ENCODE measurements at places on chromosomes 4 and X.
A peak's percentile ranks its signal among the peaks of the same experiment; 100 is the strongest.

DNA sequence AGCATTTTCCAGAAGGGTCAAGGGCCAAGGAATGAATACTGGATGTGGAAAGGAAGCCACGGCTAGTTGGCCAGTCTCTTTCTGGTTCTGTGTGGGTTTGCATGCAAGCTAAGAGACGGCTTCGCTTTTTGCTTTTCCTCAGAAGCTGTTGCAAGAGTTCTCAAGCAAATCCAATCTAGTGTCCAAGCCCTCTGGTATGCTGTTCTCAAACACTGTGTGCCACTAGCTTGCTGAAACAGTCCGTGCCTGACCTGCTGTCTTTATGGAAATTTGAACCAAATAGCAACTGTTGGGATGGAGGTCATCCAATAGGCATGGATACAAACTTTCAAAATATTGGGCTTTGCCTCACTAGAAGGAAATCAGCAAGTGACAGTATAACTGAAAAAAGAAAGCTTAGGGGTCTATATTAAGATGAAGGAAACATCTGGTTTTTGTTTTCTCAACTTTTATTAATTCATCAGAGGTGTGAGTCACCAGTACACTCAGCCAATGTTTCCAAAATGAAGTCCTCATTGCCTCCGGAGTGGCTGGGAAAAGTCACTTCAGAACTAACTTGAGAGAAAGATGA is 70.5 kb downstream of the SLC9A6 start:
- DNase-seq = no peak

- no peak for DNase-seq
These were observed 169.9 kb downstream of the CPE start for GRCh38 chr4:165548702-165549101.

- no peak for DNase-seq
These were observed 40.8 kb upstream of the FAT1 start for GRCh38 chr4:186764457-186764856.

DNA sequence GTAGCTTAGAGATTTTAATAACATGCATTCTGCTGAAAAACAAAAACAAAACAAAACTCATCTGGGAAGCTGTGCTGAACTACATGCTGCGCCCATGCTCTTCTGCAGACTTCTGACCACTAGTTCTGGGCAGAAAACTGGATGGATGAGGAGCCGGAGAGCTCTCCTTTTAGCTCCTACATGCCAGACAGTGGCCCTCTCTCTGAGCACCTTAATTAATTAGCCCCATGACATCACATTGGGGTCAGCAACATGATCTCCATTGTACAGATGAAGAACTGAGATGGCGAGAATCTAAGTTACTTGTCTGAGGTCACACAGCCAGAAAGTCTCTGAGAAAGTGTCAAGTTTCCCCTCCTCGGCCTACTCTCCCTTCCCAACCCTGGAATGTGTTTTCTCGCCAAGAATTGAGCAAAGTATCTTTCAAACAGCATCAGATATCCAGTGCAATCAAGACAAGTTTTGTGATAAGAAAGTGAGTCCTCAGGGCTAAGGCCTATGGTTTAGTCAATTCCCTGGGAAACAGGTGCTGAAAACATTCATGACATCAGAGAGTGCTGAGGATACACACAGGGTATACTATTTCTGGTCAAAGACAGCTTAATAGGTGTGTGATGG is 21.6 kb downstream of the SCD5 start:
- no peak for DNase-seq

DNA sequence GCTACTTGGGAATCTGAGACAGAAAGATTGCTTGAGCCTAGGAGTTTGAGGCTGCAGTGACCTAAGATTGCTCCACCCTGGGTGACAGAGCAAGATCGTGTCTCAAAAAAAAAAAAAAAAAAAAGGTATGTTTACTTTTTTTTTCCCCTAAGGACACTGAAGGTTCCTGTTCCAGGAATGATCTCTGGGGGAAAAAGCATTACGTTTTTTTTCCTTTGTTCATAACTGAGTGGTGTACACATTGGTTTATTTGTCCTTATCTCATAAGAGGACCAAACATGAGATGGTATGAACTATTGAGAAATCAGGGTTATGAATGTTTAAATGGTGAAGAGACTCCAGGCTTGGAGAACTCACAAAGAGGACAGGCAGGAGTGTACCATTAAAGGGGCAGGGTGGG is 120.4 kb upstream of the IL1RAPL2 start:
- DNase-seq = no peak

DNA sequence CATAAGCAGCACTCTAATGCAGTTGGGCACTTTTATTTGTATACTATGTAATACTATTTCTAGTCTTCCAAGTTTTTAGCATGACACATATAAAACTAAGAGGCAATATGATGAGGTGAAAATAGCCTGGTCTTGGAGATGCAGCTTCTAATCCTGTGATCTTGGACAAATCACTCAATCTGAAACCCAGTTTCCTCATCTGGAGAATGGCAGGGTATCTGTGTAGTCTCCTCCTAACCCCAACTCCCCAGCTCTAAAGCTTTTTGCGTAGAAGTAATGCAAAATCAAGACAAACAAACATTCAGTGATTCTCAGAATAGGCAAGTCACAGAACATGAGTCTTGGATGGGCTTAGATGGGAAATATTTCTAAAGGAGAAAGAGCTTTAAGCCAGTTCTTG is 36.7 kb upstream of the IL21 start:
- DNase-seq = no peak

- DNase-seq = peak; percentile 3
These were observed 8.3 kb upstream of the ASB5 start for GRCh38 chr4:176277162-176277904.

DNA sequence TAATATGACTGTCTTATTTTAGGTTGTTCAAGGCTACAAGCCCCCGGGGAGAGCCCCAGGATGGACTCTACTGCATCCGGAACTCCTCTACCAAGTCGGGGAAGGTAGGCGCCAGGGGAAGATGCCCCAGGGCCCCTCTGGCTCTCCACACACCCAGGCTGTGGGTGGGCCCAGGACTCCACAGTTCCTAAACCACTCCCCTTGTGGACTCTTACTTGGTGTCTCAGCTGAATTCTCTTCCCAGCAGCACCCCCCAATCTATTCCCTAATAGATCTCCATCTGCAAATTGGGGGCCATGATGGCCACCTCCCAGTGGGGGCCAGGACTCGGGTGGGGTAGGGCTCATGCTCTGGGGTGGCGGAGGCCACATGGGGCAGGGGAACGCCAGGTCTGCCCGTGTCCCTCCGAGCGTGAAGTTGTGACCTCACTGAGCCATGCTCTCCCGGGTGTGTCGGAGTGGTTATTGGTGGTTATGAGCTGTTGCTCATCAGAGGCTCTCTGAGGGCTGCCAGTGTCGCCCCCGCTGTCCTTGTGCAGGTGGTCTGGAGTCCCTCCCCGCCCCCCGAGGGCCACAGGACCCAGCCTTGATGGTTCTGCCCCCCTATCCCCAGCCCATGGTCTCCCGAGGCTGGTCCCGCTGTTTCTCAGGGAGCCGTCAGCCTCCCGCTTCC is 11.2 kb upstream of the ADD1 start:
- no peak for DNase-seq

- no peak for DNase-seq
These were observed 400.6 kb downstream of the IL15 start for GRCh38 chr4:142036795-142037583.

DNA sequence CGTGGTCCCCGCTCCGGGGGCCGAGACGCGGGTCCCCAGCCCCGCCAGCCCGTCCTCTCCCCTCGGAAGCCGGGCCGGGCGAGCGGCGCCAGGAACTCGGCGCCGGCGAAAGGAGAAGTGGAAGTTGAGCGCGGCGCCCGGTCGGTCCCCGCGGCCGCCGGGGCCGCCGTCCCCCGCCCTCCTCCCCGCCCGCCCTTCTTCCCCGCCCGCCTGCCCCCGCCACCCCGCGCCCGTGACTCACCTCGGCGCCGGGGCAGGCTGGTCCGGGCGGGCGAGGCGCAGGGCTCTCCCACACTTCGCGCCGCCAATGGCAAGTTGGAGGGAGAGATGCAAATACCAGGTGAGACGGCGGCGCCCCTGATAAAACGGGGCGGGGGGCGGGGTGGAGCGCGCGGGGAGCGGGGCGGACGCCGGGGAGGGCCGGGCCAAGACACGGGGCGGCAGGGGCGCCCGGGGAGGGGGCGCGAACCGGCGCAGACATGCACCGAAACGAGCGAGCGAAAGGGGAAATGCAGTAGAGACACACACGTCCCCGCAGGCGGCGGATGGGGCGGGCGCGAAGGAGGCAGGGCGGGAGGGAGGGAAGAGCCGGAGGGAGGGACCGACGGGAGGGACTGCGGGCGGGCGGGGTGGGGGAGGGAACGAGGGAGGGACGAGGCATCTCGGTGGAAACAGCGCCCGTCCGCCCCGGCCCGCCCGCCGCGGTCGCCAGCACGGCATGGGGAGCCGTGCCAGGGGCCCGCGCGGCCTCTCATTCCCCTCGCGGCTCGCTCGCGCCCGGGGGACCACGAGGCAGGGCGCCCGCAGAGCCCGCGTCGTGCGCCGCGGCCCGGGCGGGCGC is at the start of gene ELF4:
Gene ELF4, minus strand, starts transcription at position 119 of the 841 bp plus-strand sequence. CDS start 29,167 bp downstream, outside the sequence.
- DNase-seq = peak; percentile 53

DNA sequence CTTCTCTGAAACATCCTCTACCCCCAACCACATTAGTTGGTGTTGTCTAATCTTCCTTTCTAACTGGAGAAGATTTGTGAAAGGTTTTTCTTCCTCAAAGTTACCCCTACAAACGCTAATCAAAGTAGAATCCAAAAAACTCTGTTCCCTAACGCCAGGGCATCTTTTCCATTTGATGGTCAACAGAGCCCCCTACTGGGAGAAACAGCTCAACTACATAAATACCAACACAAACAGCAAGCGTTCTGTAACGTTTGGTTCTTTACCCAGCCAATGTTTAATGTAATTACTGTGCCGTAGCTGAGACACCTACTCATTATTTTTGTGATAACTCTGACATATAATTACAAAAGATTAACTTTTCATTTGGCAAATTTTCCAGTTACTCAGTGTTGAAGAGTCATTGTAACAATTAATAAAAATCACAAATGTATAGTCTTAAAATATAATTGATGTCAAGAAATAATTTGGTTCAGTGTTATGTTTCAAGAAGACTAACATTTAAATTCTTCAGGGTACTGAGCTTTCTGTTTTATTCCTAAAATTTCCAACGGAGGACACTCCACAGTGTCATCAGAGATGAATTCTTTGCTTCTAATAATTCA is 94.9 kb upstream of the TBC1D9 start:
- no peak for DNase-seq

- DNase-seq = no peak
These were observed 108.4 kb downstream of the LINC00632 start for GRCh38 chrX:140817943-140818342.

GRCh38 chr4:151905197-151905596 is 144.4 kb upstream of the GATB start:
- no peak for DNase-seq

- DNase-seq = no peak
These were observed 1441.5 kb upstream of the IGFBP7 start for GRCh38 chr4:58551676-58552075.

GRCh38 chrX:101429934-101430333 is 21.9 kb downstream of the HNRNPH2 start:
- no peak for DNase-seq

DNA sequence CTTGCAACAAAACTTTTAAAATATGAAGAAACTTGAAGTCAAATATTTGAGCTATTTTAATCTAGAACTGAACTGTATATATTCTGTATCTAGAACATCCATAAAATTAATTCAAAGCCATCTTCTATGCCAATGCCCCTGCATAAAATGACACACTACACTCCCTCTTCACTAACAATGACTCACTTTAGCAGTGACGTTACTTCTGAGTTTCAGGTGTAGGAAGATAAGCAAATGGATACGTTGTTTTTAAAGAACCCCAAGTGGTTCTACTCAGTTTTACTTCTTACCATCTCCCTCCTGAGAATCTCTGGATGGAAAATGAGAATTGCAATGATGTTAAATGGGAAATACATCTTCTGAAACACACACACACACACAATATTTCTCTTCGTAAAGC is 45.2 kb downstream of the CXXC4 start:
- no peak for DNase-seq

- DNase-seq = no peak
These were observed 30.2 kb downstream of the AGA start for GRCh38 chr4:177411996-177412395.

DNA sequence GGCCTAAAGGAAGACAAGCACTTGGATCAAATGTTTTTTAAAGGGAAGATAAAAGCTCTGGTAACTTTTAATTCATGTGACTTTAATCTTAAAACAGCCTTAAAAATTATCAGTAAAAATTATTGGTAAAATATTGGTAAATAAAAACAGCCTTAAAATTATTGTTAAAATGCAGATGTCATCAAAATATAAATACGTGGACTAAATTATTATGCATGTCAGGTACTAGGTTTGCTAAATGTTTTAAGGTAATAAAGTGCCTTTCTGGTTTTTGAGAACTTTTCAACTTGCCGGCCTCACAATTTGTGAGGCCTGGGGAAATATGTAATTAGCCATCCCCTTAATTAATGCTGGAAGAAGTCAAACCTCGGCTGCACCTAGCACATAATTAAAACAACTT is 147.7 kb downstream of the PRR32 start:
- no peak for DNase-seq

GRCh38 chr4:12053966-12054365 is 625.3 kb upstream of the HS3ST1 start:
- DNase-seq = no peak

DNA sequence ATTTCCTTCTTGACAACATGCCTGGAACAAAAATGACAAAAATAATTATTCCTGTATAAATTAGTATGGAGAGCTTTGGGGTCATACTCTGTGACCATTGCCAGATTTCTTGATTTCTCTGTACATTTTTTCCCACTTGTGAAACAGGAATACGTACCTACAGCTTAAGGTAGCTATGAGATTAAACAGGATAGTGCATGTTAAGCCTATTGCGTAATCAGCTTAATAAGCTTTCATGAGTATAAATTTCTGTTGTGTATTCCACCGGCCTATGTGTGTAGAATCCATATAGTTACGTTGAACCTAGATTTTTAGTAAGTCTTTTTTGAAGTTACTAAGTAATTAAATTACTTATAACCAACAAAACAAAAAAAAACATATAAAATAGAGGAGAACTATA is 334.9 kb downstream of the DCTD start:
- DNase-seq = no peak

All from activated T-helper 9 cell treated with anti-CD3 and anti-CD28 coated beads, Interleukin-2, amount 50 U/mL, for 16 hours (primary cell).